ENCODE measurements at places on chromosomes 1 and 21.

DNA sequence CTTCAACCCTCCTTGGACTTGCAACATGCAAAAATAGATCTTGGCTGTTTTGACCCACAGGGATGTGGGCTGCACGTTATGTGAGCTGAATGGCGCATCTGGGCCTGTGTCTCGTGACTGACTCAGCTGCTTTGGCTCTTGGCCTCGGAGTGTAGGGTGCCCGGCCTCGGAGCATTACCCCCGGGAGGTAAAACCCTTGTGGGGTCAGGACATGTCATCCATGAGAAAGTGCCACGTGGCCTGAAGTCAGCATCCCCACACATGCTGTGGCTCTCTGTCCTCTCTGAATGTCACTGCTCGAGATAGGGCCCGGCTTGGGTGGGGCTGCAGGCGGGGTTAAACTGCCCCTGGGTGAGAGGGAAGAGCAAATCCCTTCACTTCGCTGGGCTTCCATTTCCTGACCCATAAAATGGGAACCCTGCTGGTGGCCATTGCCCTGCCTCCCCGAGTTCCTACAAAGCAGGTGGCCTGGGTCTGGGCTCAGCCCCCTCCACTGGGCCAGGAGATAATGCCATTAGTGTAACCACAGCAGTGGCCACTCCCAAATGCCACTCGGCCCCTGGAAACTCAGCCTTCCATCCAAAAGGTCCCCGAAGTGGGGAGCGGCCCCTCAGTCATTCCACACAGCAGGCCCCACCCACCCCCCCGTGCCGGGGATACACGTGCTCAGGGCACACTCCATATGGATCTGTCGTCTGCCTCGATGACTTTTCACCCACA, 22.8 kb upstream of the TSPEAR start:
- no peak for DNase-seq

DNA sequence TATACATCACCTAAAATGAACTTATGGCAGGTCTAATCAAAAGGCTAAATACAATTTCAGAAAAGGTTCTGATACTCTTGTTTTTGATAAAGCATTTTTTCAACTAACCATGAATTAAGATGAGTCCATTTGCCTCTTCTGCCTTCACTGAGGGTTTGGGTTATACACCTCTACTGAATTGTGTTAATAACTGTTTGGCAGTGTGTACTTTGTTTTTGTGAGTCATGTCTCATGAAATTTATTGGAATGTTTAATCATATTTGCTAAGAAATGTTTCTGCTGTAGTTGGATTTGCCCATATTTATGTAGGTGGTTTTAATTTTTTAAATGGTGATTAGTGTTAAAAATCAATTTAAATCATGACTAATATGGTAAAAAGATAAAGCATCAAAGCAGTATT, 190.5 kb downstream of the HS2ST1 start:
- DNase-seq = no peak

DNA sequence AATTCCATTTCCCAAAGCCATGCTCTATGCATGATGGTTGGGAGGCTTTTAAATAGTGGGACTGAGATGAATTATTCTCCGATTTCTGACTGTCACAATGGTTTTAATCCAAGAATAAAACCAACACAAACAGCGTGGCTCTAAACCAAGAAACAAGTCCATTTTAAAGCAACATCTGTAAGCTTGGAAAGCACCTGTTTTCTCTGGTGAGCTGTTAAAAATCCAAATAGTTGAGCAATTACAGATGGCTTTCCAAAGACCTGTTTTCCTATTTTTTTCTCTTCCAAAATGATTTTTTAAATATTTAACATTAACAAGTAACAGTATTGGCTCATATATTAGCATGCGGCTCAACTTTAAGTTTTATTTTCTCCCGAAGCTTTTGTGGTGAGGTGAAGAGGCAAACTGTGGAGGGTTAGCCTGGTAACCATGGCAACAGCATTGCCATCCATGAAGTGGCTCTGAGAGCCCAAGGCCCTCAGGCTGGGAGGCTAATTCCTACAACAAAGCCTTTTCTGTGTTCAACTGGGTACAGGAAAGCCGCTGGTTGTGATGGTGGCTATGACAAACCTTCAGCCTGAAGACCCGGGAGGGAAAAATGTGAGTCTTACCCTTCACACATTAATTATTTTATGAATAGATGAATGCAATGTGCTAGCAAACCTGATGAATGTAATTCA, 56.7 kb upstream of the B3GALT5 start:
- DNase-seq = no peak

DNA sequence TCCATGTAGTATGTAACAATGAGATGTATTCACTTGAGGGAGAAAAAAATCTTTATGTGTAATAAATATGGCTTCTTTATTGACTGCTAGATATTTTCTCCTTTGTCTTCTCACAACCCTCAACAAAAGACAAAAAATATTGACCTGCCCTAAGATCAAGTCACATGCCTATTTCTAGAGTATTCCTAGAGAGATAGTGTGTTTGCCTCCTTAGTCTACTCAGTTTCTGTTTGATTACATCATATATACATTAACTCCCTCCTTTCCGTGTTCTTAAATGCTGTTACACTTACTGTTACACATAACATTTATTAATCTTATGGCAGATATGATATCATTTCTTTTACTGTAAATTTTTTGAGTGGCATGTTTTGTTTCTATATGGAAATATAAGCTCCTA, 281.6 kb upstream of the RGS18 start:
- no peak for DNase-seq

DNA sequence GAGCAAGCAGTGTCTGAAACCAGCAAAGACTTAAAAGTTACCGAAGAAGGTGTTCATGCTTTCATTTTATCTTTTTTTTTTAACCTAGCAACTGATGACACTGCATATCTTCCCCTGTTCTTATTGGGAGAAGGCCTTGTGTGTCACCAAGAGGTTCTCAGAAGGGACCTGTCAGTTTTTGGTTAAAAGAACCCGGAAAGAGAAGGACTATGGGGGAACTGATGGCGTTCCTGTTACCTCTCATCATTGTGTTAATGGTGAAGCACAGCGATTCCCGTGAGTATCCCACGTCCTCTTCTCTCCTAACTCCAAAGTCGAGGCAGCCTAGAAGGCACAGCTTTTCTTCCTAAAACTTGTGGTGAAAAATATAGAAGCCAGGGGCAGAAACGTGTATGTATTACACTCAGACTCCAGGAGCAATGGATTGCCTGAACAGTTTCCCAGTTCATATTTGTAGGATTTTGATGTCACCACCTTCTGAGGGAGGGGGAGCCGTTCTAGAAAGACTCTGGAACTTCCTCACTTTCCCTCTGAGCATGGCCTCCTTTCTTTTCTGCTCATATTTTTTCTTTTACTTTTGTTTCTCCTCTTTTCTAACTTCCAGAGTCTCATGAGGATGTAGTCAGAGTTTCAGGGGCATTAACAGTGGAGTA, at the start of gene MR1:
TSS of gene MR1 (plus strand) at position 185 of the 653 bp plus-strand sequence. CDS start at position 210, 25 bp downstream.
- peak; percentile 77 for DNase-seq

GRCh38 chr1:119410961-119411360, 4.0 kb upstream of the HSD3B2 start:
- DNase-seq = no peak
